GM23248 (cell line): ENCODE measurements at places on chromosomes 16 and 17. TPM values are rescaled to one million over a fixed set of nuclear protein-coding genes. Genes with fewer than 3 reads are reported as not detected.

Gene PCGF2
- total RNA-seq, result 3.5 and 3.8 TPM in 2 replicates

Gene C1QTNF8
- total RNA-seq, result not detected in 2 replicates

Gene SDK2
- under 0.01 TPM in 1 of 2 replicates, not detected in the other for total RNA-seq

Gene LAT
- 2.4 and 2.9 TPM in 2 replicates for total RNA-seq

Gene USP7
- total RNA-seq, result 28.3 and 30.6 TPM in 2 replicates

Gene CA4
- not detected in 2 replicates for total RNA-seq

Gene TLCD2
- 2.2 and 2.8 TPM in 2 replicates for total RNA-seq

Gene TMEM204
- 40.0 and 43.1 TPM in 2 replicates for total RNA-seq

GRCh38 chr16:24950275-24950674, 64.9 kb downstream of the ARHGAP17 start:
- DNase-seq, result peak; percentile 67

GRCh38 chr17:82528484-82529265, 9.1 kb downstream of the FOXK2 start:
- peak; percentile 83 for DNase-seq

GRCh38 chr17:57484081-57484666, 227.9 kb downstream of the MSI2 start:
- DNase-seq, result peak; percentile 74

DNA sequence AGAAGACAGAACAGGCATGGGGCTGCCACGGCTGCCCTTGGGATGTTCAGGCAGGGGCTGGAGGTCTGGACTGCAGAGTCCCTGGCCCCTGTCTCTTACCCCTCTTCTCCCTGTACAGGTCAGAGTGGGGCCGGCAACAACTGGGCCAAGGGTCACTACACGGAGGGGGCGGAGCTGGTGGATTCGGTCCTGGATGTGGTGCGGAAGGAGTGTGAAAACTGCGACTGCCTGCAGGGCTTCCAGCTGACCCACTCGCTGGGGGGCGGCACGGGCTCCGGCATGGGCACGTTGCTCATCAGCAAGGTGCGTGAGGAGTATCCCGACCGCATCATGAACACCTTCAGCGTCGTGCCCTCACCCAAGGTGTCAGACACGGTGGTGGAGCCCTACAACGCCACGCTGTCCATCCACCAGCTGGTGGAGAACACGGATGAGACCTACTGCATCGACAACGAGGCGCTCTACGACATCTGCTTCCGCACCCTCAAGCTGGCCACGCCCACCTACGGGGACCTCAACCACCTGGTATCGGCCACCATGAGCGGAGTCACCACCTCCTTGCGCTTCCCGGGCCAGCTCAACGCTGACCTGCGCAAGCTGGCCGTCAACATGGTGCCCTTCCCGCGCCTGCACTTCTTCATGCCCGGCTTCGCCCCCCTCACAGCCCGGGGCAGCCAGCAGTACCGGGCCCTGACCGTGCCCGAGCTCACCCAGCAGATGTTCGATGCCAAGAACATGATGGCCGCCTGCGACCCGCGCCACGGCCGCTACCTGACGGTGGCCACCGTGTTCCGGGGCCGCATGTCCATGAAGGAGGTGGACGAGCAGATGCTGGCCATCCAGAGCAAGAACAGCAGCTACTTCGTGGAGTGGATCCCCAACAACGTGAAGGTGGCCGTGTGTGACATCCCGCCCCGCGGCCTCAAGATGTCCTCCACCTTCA, 11.7 kb downstream of the TUBB3 start:
- DNase-seq, result no peak

GRCh38 chr16:25256695-25257469, 763 bp downstream of the ZKSCAN2 start:
- peak; percentile 46 for DNase-seq

DNA sequence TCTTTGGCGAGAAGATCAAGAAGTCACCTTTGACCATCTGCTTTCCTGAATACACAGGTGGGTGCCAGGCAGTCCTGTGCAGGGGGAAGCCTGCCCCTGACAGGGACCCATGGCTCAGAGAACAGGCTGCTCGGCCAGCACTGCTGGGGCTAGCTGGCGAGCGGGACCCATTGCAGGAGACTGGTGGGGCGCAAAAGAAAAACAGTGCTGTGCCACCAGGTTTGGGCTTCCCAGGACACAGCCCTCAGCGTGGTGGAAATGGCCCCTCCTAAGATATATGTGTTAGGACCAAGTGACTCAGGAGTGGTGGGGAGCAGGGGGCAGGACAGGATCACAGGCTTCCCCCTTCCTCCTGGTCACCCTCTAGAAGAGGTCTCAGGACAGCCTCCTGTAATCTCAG, 73.9 kb downstream of the AMFR start:
- no peak for DNase-seq

DNA sequence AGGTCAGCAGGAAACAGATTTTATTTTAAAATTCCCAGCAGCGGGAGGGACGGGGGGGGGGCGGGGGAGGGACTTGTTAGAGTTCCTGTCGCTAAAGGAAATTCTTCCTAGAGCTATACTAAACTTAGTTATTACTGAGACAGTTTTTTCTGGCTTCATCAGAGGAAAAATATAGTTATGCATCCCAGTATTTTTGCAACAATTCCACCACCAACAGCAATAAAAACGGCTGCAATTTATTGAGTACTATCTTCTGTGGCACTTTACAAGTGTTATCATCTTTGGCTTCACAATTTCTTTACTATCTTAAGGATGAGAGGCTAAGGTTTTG, 6.9 kb upstream of the DHRS7B start:
- DNase-seq, result no peak

DNA sequence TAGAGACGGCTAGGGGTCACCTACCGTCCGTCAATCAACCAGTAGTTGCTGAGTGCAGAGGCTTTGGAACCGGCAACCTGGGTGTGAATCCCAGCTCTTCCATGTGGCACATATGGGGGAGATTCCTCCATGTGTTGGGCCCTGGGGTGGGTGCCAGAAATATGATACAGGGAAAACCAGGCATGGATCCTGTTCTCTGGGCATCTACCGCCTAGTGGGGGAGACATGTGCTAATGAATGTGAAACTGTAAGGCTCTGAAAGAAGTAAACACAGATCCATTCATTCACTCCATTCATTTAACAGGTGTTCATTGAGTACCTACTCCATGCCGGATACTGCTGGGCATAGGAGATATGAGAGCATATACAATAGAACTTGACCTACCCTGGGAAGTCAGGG, 39.5 kb upstream of the SDK2 start:
- no peak for DNase-seq

GRCh38 chr16:4701791-4702465, 8.6 kb downstream of the NUDT16L1 start:
- DNase-seq, result no peak

DNA sequence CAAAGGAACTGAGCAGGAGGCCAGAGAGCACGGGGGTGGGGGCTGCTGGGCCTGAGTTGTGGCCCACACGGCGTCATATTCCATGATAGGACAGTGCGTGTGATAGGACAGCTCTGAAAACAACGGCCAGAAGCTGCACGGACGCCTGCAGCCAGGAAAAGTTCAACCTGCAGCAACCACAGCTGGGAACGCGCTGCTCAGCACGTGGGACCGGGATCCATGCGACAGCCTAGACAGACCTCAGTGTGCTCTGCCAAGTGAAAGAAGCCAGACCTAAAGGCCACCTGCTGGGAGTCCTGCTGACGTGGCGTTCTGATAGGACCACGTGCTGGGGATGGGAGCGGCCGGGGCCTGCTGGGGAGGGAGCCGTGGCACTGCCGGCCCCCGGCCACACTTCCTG, 21.6 kb downstream of the CTU2 start:
- no peak for DNase-seq

DNA sequence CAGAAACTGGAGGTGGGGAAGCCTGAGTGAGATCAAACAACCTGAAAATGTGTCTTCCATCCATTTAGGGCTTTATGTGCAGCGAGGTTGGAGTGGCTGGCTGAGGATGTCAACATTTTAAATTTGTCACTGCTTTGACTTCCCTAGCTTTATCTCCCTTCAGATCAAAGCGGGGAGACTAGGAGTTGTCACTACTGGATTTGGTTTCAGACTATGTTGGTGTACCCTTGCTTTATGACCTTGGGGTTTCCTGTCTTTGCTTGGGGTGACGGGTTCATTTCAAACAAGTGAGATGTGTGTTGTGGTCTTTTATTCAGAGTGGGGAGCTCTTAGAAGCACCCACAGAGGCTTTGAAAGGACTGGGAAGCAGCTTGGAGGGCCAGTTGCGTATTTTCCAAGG, 25.6 kb downstream of the MSI2 start:
- DNase-seq, result no peak

- DNase-seq, result no peak
Observed at GRCh38 chr17:57111386-57111785, 26.3 kb downstream of the AKAP1 start.

DNA sequence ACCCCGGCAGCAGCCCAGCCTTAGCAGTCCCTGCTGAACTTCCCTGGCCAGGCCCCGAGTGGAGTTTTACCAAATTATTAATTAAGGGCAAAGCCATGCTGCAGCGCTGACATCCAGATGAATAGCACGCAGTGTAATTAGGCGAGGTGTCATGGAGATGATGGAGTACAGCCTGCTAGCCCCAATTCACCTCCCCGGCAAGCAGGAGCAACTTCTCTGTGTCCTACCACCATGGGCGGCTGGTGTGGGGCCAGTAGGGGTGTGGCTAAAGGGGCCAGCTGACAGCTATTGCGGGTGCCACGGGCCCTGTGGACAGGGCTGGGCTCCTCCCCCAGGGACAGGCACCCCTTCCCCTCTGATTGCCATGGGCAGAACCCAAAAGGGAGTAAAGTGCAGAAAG, 24.5 kb downstream of the ENDOV start:
- no peak for DNase-seq

GRCh38 chr17:36136439-36136838, 32.8 kb downstream of the CCL4 start:
- DNase-seq, result no peak

DNA sequence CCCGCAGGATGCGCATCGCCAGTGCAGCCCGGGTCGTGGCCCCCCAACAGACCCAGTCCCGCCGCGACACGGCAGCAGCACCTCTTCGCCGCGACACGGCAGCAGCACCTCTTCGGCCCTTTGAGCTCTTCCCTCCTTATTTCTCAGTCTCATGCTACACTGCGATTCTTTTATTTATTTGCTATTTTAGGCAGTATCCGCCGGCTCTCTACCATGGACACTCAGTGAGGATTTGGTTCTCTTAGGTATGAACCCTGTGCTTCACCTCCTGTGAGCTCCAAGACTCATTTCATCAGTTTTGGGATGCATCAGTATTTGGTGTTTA, 8.3 kb upstream of the MAP2K3 start:
- DNase-seq, result peak; percentile 27

GRCh38 chr17:43846221-43846712, 709 bp upstream of the CD300LG start:
- DNase-seq, result peak; percentile 84
